ENCODE measurements at places on chromosomes 3 and 15.

DNA sequence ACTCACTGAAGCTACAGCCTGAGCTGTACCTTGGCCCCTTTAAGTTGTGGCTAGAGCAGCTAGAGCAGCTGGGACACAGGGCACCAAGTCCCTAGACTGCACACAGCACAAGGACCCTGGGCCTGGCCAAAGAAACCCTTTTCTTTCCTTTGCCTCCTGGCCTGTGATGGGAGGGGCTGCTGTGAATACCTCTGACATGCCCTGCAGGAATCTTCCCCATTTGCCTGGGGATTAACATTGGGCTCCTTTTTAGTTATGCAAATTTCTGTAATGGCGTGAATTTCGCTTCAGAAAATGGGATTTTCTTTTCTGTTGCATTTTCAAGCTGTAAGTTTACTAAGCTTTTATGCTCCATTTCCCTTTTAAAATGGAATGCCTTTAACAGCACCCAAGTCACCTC, 611.2 kb upstream of the ARPP21 start:
- no peak for DNase-seq

DNA sequence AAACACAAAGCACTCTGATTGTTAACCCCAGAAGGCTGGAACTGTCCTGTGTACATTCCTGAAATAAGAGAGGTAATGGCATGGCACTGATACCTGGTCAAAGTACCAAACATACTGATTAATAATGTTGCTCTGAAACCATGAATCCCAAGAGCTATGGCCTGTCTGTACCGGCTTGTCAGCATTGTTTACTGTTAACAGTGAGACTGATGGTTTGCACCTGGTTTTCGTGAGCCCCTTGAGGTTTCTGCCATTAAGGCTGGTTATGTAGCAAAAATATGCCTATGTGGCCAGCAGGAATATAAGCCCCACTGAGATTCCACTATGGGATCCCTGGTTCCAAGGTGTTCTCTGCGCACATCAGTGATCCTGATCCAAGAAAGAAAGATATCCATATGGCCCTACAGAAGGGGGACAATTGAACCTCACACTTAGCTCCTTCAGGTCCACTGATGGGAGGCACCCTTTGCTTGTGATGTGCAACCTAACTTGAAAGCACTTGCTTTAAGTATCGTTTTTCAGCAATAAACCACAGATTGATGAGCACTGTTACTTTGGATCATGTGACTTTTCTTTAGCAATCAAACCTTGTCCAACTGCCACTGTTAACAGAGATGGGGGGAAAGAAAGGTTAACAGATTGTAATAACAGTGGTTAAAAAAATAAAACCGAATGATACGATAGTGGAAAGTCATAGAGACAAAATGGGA, 65.2 kb downstream of the TBL1XR1 start:
- DNase-seq: peak; percentile 70

- DNase-seq: no peak
Measured at GRCh38 chr3:57727106-57727505, 29.0 kb upstream of the SLMAP start.

GRCh38 chr3:72996121-72996472, 514 bp upstream of the PPP4R2 start:
- DNase-seq: no peak

DNA sequence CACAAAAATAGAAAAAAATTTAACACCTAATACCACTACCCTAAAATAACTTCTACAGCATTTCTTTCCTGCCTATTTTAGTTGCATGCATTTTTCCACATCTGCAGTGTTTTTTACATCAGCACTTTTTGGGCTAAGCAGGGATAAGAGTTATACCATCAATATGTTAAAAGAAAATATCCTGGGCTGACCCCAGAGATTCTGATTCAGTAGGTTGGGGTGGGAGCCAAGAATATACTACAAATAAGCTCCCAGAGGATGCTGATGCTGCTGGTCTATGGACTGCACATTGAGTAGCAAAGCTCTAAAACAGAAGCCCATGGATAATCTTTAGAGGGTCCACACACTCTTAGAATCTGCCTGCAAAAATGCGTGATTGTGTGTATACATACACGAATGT, 14.8 kb downstream of the FYCO1 start:
- no peak for DNase-seq

GRCh38 chr15:64161688-64162477, 939 bp downstream of the PPIB start:
- peak; percentile 10 for DNase-seq

- DNase-seq: no peak
Measured at GRCh38 chr3:116029266-116029665, 406.0 kb downstream of the GAP43 start.

DNA sequence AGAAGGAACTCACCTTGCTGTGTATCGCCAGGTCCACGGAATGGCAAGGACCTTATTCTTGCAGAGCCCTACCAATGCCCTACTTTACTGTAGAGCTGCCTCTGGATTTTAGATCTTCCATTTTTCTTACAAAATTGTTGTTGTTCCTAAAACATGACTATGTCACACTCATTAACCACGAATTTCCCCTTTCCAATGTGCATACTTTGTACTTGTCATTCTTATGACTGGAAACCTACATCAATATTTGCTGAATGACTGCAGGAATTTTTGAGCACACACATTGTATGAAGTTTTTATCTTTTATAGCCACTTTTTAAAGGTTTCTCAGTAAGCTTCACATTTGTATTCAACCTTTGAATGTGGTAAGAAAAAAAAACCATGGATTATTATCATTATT, 35.9 kb upstream of the CMSS1 start:
- no peak for DNase-seq

GRCh38 chr3:193843474-193844301, 250.7 kb downstream of the OPA1 start:
- no peak for DNase-seq

- peak; percentile 78 for DNase-seq
Measured at GRCh38 chr3:77038468-77038929, 1.4 kb upstream of the ROBO2 start.

- no peak for DNase-seq
Measured at GRCh38 chr3:128385080-128385832, 81.4 kb downstream of the DNAJB8 start.

- DNase-seq: no peak
Measured at GRCh38 chr15:67207555-67208207, 46.8 kb downstream of the AAGAB start.

- DNase-seq: no peak
Measured at GRCh38 chr15:70702584-70702983, 60.8 kb downstream of the UACA start.

- no peak for DNase-seq
Measured at GRCh38 chr3:98807561-98807960, 44.4 kb downstream of the ST3GAL6 start.

GRCh38 chr3:156341831-156342416, 213.0 kb downstream of the SSR3 start:
- peak; percentile 78 for DNase-seq

- no peak for DNase-seq
Measured at GRCh38 chr15:73978896-73979295, 13.2 kb downstream of the STOML1 start.

DNA sequence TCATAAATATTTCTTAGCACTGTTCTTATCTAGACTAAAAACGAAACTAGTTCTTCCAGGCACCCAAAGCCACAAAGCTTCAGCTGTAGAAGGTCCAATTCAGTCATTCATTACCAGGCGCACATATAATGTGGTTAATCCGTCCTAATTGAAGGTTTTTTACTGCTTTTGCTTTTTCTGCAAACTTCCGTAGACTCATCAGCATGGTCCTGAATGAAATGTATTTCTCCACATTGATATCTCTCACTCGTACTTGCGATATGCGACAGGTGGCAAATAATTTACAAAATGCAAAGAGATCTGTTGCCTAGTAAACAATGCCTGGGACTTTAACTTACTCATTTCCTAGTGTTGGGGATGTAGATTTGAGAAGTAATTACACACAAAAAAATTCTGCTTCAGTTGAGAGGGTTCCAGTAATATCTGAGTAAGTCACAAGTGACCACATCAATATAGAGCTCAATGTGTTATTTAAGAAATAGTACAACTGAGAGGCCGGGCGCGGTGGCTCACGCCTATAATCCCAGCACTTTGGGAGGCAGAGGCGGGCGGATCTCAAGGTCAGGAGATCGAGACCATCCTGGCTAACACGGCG, 75.0 kb upstream of the MBNL1 start:
- peak; percentile 78 for DNase-seq

GRCh38 chr3:24929521-24929920, 434.9 kb upstream of the THRB start:
- no peak for DNase-seq

DNA sequence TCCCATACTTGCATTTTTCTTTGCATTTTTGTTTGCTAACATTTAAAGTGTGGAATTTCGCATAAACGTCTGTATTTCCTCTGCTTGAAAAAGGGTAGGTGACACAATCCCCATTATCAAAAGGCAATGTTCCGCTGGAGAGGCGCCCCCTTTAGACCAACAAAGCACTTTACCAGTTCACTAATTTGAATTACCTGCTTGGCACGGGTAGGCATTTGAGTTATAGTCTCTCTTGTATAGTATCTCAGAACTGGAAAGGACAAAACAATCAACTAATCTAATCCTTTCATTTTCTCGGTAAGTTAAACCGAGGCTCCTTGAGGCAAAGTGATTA, 775 bp upstream of the CCDC39 start:
- DNase-seq: peak; percentile 77

- DNase-seq: no peak
Measured at GRCh38 chr3:153901991-153902390, 219.2 kb upstream of the ARHGEF26 start.

GRCh38 chr15:42111924-42112323, 17.6 kb upstream of the PLA2G4D start:
- peak; percentile 55 for DNase-seq

DNA sequence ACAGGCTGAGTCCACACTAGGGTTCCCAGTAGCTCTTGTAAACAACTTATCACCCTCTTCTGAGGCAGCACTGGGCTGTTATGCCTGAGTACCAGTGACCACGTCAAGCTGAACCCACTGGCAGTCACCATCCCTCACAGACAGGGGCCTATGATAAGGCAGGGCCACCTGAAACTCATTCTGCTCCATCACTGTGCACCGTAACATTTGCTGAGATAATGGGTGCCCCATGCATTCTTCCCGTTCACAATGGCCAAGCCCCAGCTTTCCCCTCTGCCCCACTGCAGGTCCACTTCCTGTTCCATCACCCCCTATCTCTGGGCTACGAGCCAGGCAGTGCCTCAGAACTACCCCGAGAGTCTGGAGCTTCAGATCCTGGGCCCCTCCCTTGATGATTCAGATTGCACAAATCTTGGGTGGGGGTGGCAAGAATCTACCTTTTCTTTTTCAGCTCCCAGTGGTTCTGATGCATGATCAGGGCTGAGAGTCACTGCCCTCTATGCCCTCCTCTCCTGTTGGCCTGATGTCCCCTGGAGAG, 158.0 kb downstream of the RAB11A start:
- DNase-seq: no peak

DNA sequence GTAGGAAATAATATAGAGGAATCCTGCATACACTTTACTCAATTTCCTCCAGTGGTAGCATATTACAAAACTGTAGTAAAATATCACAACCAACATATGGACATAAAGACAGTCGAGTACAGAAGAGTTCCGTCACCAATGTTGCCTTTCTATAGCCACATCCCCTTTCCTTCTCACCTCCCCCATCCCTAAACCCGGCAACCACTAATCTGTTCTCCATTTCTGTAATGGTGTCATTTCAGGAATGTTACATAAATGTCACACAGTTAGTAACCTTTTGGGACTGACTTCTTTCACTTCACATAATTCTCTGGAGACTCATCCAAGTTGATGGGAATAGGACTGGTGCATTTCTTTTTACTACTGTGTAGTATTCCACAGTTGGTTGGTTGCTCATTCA, 41.4 kb upstream of the ATG7 start:
- DNase-seq: no peak

GRCh38 chr3:190414297-190414696, 26.3 kb downstream of the CLDN16 start:
- DNase-seq: no peak

- DNase-seq: no peak
Measured at GRCh38 chr3:107220538-107220937, 156.7 kb upstream of the CCDC54 start.

GRCh38 chr15:33535135-33535534, 224.4 kb downstream of the RYR3 start:
- no peak for DNase-seq

DNA sequence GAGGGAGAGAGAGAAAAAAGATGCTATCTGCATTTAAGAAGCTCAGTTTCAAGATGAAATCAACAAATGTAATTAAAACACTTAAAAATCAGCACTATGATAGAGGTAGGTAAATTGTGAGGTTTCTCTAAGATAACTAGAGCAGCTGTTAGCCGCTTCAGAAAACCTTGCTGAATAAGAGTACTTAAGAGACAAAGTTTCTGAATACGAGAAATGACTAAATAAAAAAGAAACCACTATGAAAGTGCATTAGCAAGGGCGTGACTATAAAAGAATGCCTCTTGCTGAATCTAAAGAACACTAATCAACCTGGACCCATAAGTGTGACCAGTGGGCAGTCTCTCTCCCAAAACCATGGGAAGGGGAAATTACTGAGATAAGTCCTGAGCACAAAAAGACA, 41.8 kb downstream of the IQCB1 start:
- DNase-seq: peak; percentile 60

DNA sequence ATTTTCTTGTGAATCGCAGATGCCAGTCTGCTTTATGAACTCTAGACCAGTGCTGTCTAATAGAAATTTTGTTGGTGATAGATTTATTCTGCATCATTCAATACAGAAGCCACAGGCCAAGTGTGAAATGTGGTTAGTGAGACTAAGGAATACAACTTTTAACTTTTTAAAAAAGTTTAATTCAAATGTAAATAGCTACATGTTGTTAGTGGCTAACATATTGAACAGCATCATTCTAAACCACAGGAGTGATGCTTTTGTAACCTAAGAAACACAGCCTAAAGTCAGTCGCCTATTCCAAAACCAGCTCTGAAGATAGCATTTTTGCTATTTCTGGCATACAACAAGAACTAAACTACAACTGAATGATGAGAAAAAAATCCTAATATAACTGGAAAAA, 164.8 kb upstream of the CBLB start:
- DNase-seq: no peak

- DNase-seq: no peak
Measured at GRCh38 chr15:49918121-49918520, 200.9 kb downstream of the ATP8B4 start.

DNA sequence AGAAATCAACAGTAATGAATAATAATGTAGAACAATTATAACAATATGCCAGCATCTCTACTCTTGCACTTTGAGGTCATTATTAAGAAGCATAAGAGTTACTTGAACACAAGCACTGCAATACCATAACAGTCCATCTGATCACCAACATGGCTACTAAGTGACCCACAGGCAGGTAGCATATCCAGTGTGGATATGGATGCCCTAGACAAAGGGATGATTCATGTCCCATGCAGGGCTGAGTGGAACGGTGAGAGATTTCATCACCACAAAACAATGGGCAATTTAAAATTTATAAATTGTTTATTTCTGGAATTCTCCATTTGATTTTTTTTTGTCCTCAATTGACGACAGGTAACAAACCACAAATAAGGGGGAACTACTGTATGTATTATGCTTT, 107.7 kb upstream of the TSC22D2 start:
- no peak for DNase-seq
